Brain (organoid and tissue), 16 donors: ENCODE measurements at places on chromosomes 3 and 15. TPM values are rescaled to one million over a fixed set of nuclear protein-coding genes. Genes with fewer than 3 reads are reported as not detected.
A peak's percentile ranks its signal among the peaks of the same experiment; 100 is the strongest.

The TLR9 gene
- polyA plus RNA-seq: 0.19 TPM

GRCh38 chr15:40936709-40937666 is 7.8 kb downstream of the DLL4 start:
- no peak for DNase-seq

The GOLGA6B gene
- not detected for polyA plus RNA-seq

The CILP gene
- not detected for polyA plus RNA-seq

GRCh38 chr15:50018491-50018890 is 100.5 kb downstream of the ATP8B4 start:
- no peak for DNase-seq

GRCh38 chr3:66406163-66406562 is 94.7 kb downstream of the LRIG1 start:
- DNase-seq: peak; percentile 72

GRCh38 chr3:127006781-127007436 is 24.0 kb downstream of the PLXNA1 start:
- no peak for DNase-seq

The GPR87 gene
- not detected for polyA plus RNA-seq

DNA sequence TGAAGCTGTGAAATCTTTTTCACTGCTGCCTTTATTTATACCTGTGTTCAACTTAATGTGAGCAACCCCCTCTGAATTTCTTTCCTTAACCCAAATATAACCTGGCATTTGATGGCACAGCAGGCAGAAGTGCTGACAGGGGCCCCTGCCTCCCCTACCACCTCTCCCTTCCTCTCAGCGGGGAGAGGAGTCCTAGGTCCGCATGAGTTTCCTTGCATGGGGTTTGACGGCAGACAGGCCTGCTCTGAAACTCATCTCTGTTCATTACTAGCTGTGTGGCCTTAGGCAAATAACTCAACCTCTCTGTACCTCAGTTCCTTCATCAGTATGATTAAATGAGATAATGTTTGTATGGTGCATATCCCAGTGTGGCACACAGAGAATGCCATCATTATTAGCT is 79.7 kb downstream of the SEC22A start:
- no peak for DNase-seq

- DNase-seq: no peak
Observed at GRCh38 chr3:24340161-24340560, 154.5 kb downstream of the THRB start.

DNA sequence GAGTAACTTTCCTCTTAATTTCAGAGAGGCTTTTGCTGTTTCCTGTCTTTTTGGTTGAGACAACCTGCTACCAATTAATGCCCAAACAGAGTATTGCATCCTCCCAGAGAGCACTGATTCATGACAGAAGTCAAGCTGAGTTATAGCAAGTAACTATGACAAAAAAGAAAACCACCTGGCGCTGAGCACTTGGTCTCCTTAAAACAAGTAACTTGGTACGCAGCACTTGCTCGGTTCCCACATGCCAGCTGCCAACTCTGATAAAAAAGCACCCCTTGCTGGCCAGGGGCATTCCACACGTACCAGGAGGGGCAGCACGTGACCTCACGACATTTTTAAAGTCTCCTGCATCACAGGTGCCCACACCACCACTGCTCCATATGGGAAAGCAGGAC is 13.5 kb upstream of the MYO5C start:
- no peak for DNase-seq

- no peak for DNase-seq
Observed at GRCh38 chr3:104180906-104181305, 1185.8 kb upstream of the ALCAM start.

The SNURF gene
- 5.7 TPM for polyA plus RNA-seq

The DTWD1 gene
- 7.3 TPM for polyA plus RNA-seq

DNA sequence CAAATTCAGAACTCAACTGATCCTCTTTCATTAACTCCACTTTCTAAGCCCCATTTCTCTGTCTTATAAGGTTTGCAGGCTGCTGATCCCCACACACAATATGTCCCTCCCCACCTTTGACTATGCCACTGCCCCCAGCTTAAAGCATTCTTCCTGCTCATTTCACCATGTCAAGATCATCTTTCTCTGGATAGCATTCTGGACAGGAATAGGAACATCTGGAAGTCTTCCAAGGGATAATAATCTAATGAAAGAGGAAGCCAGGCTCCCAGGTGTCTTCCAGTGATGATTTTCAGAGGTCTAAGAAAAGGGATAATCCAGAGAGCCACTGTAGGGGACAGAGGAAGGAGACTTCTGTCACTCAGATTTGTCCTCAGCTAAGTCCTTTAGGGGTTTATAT is 54.6 kb upstream of the GALNT15 start:
- no peak for DNase-seq

- no peak for DNase-seq
Observed at GRCh38 chr15:68984586-68984985, 29.9 kb upstream of the NOX5 start.

The HDGFL3 gene
- 51.0 TPM for polyA plus RNA-seq

- no peak for DNase-seq
Observed at GRCh38 chr15:84832448-84833040, 15.4 kb downstream of the ALPK3 start.

The GPR171 gene
- not detected for polyA plus RNA-seq

- DNase-seq: no peak
Observed at GRCh38 chr3:43549626-43550290, 72.1 kb downstream of the ANO10 start.

GRCh38 chr15:94375997-94376396 is 144.6 kb downstream of the MCTP2 start:
- no peak for DNase-seq

GRCh38 chr15:40285554-40286011 is 2.7 kb upstream of the ANKRD63 start:
- no peak for DNase-seq

The POLQ gene
- 1.2 TPM for polyA plus RNA-seq

- DNase-seq: no peak
Observed at GRCh38 chr3:73653351-73653750, 28.6 kb upstream of the PDZRN3 start.

DNA sequence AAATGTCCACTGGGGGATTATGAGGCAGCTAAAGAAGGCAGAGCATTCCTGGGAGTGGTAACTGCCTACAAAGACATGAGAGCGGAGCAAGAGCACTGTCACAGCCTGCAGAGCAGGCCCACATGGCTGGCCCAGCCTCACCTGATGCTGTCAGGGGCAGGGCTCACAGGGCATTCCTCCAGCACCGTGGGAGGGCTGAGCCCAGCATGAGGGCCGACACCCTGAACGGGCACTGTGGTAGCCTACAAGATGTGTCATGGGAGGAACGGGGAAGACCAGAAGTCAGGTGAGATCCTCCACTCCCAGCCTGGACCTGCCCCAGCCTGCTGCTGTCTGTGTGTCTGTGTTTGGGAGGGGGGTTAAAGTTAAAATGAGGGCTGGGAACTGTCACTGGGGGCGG is 30.1 kb downstream of the CCDC12 start:
- DNase-seq: no peak

GRCh38 chr3:48748754-48749153 is 31.7 kb upstream of the IP6K2 start:
- no peak for DNase-seq

The ACKR2 gene
- polyA plus RNA-seq: 1.6 TPM

- no peak for DNase-seq
Observed at GRCh38 chr3:114694251-114694650, 400.4 kb downstream of the TIGIT start.

The FGF7 gene
- not detected for polyA plus RNA-seq

GRCh38 chr3:115660646-115661337 is 37.5 kb downstream of the GAP43 start:
- peak; percentile 36 for DNase-seq

DNA sequence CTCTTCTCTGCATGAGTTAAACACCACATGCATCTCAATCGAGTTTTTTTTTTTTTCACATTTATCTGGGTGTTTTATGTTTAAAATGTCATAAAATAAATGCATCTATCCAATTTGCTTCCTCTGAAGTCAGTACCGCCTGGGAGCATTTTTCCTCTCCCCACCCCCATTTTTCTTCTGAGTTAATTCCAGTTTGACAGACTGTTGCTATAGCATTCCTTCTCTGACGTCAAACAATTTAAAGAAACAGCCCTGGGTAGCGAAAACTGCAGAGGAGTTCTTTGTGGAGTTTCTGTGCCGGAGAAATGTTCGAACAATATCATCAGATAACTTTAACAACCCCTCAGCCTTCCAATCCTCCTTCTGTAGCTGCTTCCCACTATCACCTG is 900 bp upstream of the GNB4 start:
- DNase-seq: peak; percentile 90

GRCh38 chr3:166177130-166177529 is 339.9 kb upstream of the BCHE start:
- no peak for DNase-seq

- DNase-seq: no peak
Observed at GRCh38 chr3:11459186-11459824, 184.4 kb downstream of the VGLL4 start.

DNA sequence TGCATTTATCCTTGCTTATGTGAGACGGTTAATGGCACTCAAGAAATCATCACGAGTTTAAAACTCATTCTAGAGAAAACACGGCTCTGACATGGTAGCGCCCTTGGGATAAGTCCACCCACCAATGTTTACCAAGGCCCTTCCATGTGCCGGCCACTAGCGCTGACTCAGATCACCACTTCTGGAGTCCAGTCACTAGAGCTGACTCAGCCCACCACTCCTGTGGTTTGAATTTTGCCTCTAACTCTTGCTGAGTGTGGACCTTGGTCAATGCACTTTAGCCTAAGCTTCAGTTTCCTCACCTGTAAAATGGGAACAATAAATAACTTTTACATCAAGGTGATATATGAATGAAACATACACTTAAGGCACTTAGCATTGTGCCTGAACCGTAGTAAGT is 358.4 kb upstream of the PROK2 start:
- no peak for DNase-seq

DNA sequence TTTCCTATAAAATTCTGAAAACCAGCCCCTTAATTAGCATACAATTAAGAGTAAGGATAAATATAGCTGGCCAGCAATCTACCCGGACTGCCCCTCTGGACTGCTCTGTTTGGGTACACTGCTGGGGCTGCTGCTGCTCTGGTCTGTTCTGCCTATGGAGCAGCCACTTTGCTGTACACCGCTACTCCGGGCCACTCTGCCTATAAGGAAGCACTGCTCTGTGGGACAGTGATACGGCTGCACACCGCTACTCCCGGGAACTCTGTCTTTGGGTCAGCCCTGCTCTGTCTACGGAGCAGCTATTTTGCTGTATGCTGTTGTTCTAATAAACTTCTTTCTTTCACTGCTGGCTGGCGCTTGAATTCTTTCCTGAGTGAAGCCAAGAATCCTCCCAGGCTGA is 316.5 kb upstream of the PLSCR5 start:
- DNase-seq: no peak

- no peak for DNase-seq
Observed at GRCh38 chr3:4681301-4681700, 188.2 kb downstream of the ITPR1 start.

The GHRL gene
- polyA plus RNA-seq: 1.9 TPM

The PAQR5 gene
- polyA plus RNA-seq: 1.1 TPM

DNA sequence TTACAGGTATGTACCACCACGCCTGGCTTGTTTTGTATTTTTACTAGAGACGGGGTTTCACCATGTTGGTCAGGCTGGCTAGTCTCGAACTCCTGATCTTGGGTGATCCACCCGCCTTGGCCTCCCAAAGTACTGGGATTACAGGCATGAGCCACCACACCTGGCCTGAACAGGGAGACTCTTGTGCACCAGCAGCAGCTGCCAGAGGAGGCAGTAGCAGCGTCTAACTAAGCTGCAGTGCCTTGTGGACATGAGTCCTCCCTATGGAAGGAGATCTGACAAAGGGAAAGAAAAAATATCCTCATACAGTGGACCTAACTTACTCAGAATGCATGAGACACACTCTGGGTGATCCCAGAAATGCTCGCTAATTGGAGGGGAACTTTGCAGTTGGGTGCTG is 36.8 kb upstream of the NEO1 start:
- no peak for DNase-seq

The TF gene
- 1,472 TPM for polyA plus RNA-seq

DNA sequence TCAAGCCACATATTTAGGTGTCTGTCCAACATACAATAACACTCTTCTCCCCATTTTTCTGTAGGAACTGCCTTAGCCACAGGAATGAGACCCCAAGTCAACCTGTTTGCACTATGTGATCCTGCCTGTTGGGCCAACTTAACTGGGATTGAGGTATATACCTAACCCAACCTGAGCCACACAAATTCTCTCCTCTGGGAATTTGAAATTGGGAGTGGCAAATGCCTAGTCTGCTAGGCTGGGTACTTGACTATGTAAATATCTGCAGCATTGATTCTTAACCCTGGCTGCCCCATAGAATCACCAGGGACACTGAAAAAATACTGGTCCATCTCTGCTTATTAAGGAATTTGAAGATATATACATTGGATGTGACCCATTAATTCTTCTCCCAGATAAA is 35.2 kb upstream of the TNIK start:
- no peak for DNase-seq

DNA sequence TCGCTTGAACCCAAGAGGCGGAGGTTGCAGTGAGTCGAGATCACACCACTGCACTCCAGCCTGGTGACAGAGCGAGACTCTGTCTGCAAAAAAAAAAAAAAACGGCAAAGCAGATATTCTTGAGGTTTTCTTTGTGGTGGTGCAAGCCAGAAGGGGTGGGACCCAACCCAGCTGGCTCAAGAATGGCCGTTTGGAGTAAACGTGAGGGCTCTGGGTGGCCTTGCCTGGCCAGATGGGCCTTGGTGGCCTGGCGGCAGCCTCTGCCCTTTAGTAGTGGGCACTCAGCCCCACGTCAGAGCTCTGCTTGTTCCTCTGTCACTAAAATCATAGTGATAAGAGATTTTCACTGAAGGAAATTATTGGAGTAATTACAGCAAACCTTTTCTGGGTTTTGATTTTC is 50.5 kb downstream of the ATP1B3 start:
- no peak for DNase-seq

DNA sequence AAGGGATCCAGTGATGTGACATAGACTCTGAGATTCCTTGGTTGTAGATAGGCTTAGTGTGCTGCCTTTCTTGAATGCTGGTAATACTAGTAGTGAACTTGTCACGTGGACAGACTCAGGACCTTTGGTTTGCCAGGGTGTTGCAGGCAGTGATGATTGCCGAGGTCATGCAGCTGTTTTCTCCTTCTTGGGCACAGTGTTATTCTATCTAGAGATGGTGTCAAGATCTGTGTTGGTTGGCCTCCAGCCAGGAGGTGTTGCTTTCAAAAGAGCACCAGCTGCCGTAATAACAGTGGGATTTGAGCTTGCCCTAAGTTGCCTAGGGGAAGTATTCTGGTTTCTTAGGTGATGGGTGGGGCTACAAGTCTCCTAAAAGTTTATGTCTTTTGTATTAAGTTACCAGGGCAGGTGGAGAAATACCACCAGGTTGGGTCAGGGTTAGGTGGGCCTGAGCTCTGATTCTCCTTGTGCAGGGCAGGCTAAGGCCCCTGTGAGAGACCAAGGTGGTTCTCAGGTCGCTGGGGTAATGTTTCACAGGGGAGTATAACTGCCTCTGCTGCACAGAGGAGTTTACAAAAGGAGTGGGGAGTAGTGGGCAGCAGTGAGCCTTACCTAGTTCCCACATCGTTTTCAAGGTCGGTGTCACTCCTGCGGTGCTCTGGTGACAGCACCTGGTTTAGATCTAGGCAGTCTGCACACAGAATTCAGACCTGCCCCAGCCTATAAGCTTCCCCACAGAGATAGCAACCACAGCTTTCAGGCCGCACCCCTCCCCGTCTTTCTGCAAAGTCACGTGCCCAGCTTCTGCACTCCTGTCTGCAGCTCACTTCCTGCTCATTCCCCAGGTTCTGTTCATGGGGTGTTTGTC is 350.3 kb downstream of the DOCK3 start:
- DNase-seq: no peak

GRCh38 chr3:73605412-73605811 is 19.3 kb downstream of the PDZRN3 start:
- DNase-seq: no peak

GRCh38 chr3:141776885-141777284 is 13.7 kb downstream of the GRK7 start:
- DNase-seq: no peak
